ENCODE measurements at places on chromosomes 3 and 15. TPM values are rescaled to one million over a fixed set of nuclear protein-coding genes. Genes with fewer than 3 reads are reported as not detected.

The SCN5A gene
- total RNA-seq, result not detected

The EAF1 gene
- 11.6 TPM for total RNA-seq

The ZBTB20 gene
- 36.7 TPM for total RNA-seq

The SGO1 gene
- 0.55 TPM for total RNA-seq

The CFAP100 gene
- not detected for total RNA-seq

The HIGD2B gene
- not detected for total RNA-seq

The MNS1 gene
- total RNA-seq, result not detected

The CHRNA5 gene
- total RNA-seq, result not detected

The MITF gene
- total RNA-seq, result 4.1 TPM

The CEP19 gene
- total RNA-seq, result 0.88 TPM

The MORC1 gene
- total RNA-seq, result 0.15 TPM

The CACNA1D gene
- 5.5 TPM for total RNA-seq

The NAALADL2 gene
- total RNA-seq, result 0.86 TPM

The DCP1A gene
- 12.1 TPM for total RNA-seq

- no peak for DNase-seq
Observed at GRCh38 chr15:38354315-38354929, 99.5 kb upstream of the FAM98B start.

- DNase-seq, result no peak
Observed at GRCh38 chr15:78044407-78045155, 32.9 kb downstream of the TBC1D2B start.

DNA sequence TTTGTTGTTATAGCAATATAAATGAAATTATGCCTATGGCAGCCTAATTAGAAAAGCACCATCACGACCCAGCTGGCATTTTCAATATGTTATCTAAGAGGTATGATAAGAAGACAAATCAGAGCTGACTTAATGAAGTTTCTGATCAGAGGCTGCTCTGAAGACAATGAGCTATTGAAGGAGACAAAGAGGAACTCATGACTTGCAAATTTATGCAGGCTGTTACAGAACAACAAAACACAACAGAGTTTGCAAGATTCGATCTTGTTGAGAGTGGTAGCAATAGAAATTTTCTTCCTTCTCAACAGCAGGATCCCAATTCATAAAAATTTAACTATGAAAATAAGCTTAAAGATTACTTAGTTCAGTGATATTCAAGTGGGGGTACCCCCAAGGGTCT, 7.7 kb downstream of the CCDC54 start:
- DNase-seq, result no peak

DNA sequence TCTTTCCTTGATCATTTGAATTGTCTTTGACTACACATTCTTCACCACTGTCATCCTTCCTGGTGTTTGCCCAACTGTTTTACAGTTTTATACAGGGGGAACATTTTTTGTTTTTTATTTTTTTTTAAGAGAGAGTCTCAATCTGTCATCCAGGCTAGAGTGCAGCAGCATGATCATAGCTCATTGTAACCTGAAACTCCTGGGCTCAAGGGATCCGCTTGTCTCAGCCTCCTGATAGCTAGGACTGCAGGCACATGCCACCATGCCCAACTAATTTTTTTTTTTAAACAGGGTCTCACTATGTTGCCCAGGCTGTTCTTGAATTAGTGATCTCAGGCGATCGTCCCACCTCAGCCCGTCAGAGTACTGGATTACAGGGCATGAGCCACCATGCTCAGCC, 222.6 kb downstream of the BBX start:
- no peak for DNase-seq

GRCh38 chr15:38068626-38069391, 134.4 kb downstream of the TMCO5A start:
- DNase-seq, result no peak

- no peak for DNase-seq
Observed at GRCh38 chr3:116886202-116886893, 176.8 kb downstream of the TUSC7 start.

DNA sequence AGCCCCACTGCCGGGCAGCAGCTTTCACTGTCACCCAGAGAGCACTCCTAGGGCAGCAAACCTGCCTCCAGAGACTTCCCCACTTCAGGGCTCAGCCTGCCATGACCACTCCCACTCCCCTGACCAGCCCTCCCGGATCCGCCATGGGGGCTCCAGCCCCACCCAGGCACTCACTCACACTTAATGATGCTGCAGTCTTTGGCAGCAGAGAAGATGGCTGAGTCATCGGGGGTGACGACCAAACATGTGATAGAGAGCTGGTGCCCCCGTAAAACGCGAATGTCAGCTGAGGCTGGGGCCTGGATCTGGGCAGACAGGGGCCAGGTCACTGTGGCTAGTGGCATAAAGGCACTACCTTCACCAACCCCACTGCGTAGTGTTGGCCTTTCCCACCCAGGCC, 4.7 kb downstream of the RRP9 start:
- DNase-seq, result peak; percentile 39

DNA sequence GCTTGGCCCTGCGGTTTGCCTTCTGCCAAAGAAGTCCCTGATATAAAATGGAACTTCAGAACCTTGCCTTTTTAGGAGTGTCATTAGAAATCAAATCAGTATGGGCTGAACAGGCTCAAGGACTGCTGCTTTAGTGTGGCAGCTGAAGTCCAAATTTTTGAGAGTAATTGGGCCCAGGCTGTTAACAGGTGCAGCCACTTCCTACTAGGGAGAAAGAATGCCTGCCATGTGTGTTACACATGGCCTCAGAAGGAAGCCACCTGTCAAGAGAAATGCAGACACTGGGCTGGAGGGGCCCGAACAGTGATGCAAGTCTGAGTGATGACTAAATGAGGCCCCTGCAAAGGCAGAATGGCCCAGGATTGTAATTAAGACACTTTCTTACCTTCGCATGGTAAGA, 786.7 kb upstream of the CFAP20DC start:
- no peak for DNase-seq

GRCh38 chr3:99529265-99529664, 109.1 kb upstream of the COL8A1 start:
- no peak for DNase-seq

GRCh38 chr3:184597829-184598573, 36.4 kb downstream of the EPHB3 start:
- DNase-seq, result no peak

DNA sequence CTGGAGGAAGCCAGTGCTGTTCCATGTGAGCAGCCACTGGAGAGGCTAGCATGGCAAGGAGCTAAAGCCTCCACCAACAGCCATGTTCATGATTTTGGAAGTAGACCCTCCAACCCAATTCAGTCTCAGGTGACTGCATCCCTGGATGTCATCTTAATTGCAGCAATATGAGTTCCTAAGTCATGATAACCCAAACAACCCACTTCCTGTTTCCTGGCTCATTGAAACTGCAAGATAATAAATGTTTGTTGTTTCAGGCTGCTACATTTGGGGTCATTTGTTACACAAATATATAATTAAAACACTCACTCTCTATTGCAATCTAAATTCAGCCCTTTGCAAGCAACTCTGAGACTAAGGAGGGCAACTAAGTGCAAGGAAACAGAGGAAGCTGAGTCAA, 62.4 kb upstream of the SLC24A5 start:
- no peak for DNase-seq

GRCh38 chr3:58009026-58009748, 965 bp downstream of the FLNB start:
- peak; percentile 69 for DNase-seq

- no peak for DNase-seq
Observed at GRCh38 chr15:44024155-44024554, 170.9 kb downstream of the FRMD5 start.

DNA sequence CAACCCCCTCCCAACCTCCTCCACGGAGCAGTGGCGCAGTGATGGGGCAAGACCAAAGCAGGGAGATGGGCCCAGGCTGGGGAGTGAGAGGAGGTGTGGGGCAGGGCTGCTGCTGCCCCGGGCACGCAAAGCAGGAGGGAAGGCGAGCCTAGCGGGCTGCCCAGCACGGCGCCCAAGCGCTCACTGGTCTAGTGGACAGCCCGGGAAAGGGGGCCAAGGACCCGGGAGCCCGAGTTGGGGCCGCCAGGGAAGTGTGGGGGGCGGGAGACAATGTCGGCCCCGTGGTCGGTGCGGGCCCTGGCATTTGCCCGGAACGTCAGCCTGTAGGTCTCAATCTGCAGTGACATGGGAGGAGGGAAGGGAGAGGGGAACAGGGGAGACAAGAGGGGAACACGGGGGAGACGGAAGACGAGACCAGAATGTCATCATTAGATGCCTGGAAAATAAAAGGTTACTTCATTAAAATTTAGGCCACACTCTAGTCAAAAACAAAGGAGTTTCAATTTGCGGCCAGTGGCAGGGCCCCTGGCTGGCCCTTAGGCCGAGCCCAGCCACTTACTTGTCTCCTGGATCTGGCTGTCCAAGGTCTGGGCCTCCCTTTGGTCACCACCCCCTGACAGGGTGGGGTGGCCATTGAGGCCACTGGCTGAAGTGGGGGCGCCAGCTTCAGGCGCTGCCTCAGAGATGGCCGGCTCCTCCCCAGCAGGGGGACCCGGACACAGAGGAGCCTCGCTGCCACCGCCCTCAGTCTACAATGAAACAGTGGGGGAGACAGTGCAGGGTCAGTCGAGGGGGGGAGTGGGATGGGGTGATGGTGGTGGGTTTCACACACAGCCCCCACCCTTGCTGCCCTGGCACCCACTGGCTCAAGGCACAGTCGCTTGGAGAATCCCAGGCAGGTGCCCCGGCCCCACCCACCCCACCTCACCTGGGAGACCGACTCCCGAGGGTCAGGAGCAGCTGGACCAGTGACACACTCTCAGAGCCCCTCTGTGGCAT, 50.0 kb downstream of the DHX30 start:
- DNase-seq, result no peak

GRCh38 chr15:68150187-68150586, 54.9 kb downstream of the CALML4 start:
- no peak for DNase-seq

GRCh38 chr3:195128255-195129071, 142.5 kb downstream of the XXYLT1 start:
- no peak for DNase-seq

GRCh38 chr3:36891701-36892160, 53.1 kb downstream of the TRANK1 start:
- DNase-seq, result no peak

GRCh38 chr3:111812701-111813100, 46.4 kb upstream of the PHLDB2 start:
- DNase-seq, result no peak

GRCh38 chr3:15490158-15490557, 31.3 kb downstream of the COLQ start:
- DNase-seq, result no peak

DNA sequence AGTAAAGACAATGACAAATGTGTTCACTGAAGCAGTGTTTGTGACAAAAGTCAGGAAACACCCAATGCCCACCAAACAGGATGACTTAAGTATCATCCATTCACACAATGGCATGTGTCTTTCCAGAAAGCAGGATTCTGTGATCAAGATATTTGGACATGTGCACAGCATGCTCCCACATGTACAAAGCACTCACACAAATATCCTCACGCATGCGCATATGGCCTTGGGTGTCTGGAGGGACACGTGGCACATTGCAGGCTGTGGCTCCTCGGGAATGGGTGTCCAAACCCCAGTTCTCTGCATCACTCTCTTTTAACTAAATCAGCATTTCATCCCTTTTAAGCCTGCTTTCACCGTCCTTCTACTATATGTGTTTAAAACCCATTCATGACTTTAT, 130.5 kb downstream of the KLF13 start:
- DNase-seq, result no peak

GRCh38 chr3:147407114-147407497, 763 bp upstream of the ZIC4 start:
- no peak for DNase-seq

- no peak for DNase-seq
Observed at GRCh38 chr3:4995500-4996053, 16.3 kb downstream of the BHLHE40 start.

Data from right lobe of liver (tissue), 6 donors.